M059J (cell line): ENCODE measurements at places on chromosomes 11 and 22.

DNA sequence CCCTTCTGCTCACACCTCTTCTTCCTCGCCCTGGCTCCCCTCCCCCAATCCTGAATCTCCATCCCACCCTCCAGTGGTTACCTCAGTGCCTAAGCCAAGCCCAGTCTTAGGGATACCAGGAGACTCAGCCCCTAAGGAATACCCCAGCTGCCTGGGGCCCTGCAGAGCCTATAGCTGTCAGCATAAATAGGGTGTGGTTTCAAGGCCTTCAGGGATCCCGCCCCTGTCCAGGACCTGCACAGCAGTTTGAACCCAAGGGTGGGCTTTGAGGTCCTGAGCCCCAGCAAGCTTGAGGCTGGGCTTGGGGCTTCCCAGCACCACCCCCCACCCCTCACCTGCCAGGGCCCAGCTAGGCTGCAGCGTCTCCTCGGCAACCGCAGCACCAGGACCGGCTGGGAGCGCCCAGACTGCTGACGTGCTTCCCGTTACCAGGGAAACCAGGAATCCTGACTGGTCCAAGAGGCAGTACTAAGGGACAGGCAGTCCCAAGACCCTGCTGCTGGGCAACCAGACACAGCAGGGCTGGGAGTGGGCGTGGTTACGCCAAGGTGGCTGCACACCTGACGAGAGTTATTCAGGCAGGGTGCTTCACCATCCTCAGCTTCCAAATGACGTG is 13.7 kb downstream of the APBB1 start:
- no peak for DNase-seq

DNA sequence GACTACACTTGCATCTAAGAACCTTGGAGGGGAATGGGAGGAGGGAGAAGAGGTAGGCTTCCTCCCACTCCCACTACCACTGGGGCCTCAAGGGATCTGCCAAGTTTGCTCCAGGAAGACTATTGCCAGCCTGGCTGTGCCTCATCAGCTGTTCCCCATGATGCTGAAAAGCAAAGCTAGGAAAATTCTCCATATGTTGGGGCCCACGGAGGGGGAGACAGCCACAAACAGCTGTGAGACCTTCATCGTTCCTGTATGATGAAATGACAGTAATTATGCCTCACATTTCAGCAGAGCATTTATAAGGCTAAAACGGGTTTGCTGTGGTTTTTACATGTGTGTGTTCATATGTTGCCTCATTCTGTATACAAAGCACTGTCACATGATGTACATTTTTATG is 6.7 kb downstream of the DSCAML1 start:
- DNase-seq, result no peak

DNA sequence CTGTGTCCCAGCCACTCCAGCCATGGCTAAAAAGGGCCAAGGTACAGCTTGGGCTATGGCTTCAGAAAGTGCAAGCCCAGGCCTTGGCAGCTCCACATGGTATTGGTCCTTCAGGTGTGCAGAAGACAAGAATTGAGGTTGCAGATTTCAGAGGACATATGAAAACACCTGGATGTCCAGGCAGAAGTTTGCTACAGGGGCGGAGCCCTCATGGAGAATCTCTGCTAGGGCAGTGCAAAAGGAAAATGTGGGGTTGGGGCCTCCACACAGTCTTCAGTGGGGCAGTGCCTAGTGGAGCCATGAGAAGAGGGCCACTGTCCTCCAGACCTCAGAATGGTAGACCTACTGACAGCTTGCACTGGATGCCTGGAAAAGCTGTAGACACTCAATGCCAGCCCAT is 1074.1 kb downstream of the JRKL start:
- no peak for DNase-seq

DNA sequence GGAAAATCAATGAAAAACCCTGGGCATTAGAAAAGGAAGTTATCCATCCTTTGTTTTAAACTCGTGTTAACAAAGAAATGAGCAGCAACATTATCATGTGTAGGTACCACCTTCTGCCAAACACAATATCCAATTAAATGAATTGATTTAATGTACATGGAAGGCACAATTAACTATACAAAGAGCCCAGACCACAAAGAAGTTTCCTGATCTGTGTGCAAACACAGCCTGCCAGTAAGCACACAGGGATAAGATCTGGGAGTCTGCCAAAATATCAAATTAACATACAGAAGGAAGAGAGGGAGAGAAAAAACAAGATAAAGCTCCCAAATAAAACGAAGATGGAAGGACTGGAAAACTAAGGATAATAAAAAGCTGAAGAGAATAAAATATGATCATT is 54.1 kb upstream of the SLC25A1 start:
- DNase-seq, result no peak

- DNase-seq, result no peak
Measured at GRCh38 chr22:23181721-23182308, 1.5 kb downstream of the BCR start.

GRCh38 chr22:46573781-46574437 is 36.5 kb upstream of the CELSR1 start:
- DNase-seq, result no peak

- no peak for DNase-seq
Measured at GRCh38 chr11:34516247-34517040, 2.9 kb upstream of the ELF5 start.

DNA sequence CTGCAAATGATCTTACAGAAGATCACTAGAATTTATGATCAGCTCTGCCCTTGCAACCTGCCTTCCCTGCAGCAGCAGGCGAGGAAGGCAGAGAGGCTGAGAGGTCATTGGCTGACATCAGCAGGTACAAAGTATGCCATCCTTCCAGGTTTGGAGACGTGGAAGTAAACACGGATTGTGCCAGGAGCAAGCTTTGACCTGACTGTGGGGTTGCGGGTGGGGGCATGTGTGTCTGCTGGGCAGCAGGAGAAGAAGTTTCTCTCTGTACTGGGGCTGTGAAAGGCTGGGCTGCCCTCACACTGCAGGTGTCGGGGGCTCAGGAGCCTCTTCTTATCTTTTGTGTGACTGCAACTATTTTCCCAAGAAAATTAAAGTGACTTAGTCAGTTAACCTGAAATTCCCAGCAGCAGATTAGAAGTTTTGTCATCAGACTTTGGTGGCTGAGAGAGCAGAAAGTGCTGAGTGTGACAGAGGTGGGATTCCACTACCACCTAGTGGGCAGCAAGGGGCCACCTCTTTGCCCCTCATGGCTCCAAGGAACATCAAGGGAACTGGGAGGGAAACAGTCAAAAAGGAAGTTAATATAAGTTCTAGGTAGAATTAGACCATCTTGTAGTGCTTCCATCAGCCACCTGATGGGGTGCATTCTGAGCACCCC is 565.9 kb downstream of the ETS1 start:
- peak; percentile 45 for DNase-seq

DNA sequence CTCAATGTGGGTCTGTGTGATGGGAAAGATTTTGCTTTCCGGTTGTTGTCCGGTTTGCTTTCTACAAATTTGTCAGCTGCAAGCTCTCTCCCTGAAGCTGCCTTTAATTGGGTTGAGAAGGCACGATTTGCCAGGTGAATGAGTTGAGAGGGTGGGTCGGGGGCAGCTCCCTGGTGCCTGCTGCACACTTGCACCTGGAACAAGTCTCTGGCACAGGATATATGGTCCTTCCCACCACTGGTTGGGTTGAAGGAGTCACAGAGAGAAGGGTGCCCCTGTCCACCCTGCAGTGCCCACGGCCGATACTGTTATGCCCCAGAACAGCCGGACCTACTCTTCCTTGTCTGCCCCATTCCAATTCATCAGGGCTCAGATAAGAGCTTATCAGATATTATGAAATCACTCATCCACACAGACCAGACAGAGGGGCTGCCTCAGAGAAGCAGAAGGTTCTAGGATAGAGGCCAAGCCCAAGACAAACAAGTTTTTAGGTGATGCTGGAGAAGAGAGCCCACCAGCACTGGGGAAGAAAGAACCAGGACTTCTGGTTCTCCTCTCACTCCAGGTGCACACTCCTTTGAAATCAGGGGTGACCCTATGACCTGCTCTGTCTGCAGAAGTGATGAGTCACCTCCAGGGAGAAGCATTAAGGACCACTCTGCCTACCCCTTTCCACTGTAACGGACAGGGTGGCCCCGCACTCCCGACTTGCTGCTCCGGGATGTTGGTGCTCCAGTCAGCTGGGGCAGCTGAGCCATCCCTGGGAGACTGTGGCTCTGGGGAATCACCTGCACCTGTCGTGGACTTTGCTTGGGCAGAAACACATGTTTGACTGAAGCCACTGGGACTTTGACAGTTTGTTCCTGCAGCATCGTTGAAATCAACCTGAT is 45.3 kb downstream of the RTL6 start:
- DNase-seq, result no peak

DNA sequence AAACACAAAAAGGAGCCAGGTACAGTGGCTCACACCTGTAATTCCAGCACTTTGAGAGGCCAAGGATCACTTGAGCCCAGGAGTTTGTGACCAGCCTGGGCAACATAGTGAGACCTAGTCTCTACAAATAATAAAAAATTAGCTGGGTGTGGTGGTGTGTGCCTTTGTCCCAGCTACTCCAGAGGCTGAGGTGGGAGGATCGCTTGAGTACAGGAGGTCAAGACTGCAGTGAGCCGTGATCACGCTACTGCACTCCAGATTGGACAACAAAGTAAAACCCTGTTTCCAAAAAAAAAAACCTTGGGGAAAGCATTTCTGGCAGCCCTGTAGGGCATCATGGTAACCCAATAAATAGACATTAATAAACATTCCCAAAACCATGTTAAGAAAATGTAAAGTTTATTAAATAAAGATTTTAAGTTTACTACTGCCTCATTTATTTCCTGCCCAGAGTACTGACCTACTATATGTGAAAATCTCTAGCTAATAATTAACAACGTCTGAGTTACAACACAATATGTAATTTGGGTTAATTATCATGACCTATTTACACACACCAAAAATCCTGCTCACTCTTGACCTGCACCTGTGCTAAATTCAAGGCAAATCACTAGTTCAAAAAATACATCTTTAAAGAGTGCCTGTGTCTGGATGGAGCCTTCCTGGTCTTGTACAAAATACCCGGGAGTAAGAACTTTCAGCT is 8.4 kb downstream of the EEF1G start:
- DNase-seq, result no peak

DNA sequence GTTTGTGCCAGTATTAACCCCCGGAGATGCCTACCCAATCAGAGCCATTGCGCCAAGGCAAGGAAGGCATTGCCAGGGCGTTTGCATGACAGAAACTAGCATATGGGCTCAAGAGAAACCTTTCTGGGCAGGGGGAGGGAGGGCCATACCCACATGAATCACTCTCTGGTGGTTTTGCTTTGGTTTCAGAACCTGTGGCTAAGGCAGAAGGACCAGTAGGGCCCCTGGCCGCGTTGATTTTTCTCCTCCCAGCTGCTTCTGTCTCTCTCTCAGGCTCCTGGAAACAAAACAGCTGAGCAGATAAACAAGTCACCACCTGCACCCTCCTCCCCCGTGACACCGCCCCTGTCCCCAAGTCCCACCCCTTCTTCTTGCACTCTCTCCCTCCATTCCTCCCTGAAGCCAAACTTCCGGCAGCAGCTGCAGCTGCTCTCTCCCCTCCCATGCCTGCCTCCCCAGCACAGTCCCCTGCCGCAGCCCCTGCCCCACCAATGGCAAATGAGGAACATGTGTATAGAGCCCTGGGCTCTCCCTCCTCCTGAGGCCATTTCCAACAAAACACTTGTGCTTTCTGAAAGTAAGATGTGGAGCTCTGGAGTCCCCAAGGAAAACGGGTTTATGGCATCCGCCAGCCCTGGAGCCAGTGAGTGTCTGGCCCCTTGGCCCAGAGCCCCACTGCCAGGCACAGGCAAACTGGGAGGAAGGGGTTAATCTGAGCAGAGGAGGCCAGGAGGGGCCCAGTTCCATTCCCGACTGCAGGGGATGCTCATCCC is 39.0 kb upstream of the ADA2 start:
- peak; percentile 77 for DNase-seq

DNA sequence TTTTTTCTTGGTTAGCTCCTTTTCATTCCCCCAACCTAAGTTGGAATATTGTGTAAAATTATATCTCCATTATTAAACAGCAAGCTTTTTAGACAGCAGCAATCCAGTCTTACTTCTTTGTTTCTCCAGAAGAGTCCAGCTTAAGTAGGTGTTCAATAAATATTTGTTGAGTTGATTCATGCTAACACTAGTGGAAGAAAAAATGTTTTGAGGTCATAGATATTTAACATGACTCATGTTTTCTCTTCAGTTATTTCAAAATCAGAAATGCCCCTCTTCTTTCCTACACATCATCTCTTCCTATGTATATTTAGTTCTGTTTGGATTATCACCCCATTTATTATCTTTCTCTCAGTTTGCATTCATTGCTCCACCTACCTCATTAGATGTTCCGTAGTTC is 20.3 kb downstream of the CCDC83 start:
- peak; percentile 49 for DNase-seq

- no peak for DNase-seq
Measured at GRCh38 chr11:91952056-91952455, 272.6 kb upstream of the FAT3 start.

GRCh38 chr11:45560155-45560912 is 105.1 kb downstream of the CHST1 start:
- no peak for DNase-seq

- no peak for DNase-seq
Measured at GRCh38 chr11:72189455-72190250, 2.3 kb upstream of the FOLR1 start.

DNA sequence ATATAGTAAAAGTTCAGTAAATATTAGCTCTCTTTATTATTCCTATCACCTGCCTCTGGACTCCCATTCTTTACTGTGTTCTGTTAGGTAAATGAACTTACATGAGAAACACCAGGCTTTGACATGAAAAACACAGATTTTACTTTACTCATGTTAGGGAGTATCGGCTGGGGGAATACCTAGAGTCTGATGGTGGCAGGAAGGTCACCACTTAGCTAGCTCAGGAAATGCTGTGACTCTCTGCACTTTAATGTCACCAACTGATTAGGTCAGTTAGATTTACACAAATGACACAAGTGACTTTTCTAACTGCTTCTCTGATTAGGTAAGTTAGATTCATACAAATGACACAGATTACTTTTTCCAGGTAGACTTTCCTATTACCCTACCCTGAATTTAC is 225.1 kb downstream of the SWAP70 start:
- DNase-seq, result no peak

GRCh38 chr11:17383461-17383860 is 5.0 kb downstream of the KCNJ11 start:
- DNase-seq, result no peak

DNA sequence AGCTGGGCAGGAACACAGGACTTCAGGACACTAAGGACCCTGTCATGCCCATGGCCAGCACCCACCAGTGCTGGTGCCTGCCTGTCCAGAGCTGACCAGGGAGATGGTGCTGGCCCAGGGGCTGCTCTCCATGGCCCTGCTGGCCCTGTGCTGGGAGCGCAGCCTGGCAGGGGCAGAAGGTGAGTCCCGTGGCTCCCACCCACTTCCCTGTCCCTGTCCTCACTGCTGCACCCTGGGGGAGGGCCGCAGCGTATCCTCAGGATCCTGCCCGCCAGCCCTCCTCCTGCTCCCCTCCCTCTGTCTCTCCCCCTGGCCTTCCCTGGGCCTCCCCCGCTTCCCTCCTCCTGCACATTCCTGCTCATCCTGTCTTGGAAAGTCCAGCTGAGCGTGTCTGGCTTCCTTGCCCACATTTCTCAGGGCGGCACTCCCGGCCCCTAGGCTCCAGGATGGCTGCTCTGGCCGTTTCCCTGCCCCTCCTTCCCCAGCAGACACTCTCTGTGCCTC is 8.7 kb downstream of the CSF2RB start:
- no peak for DNase-seq
